ENCODE measurements at places on chromosomes 1 and 21. TPM values are rescaled to one million over a fixed set of nuclear protein-coding genes. Genes with fewer than 3 reads are reported as not detected.

The CNKSR1 gene
- total RNA-seq, result 1.2 TPM

DNA sequence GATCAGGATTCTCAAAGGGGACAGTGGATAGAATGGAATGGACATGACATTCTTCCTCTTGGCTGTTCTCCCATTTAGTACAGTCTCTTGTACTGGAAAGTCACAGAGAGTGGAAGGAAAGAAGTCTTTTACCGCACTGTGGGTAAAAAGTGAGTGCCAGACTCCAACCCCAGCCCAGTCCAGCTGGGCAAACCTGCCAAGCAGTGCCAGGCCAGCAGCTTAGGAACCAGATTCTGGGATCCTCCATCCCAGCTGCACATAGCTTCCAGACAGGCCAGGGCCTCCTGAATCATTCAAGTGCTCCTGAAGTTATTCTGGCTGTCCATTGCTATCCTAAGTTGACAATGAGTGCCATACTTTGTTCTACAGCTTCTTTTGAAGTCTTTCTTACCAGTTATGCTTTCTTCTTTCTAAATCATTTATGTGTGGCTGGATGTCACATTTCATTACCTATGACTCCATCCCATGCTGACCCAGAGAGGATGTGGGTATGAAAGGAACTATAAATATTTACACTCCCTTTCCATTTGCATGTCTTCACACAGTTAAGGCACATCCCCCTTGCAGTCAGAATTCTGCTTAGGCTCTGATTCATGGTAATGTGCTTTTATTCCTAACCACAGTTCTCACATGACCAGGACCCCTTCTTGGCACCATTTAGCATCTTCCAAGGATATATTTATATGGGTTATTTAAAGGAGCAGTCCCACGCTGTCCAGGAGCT, 88.9 kb downstream of the AK5 start:
- no peaks in the 10 kb centered on the region for H3K36me3 ChIP-seq
- no peaks in the 10 kb centered on the region for H3K4me1 ChIP-seq
- no peak overlapping the region for H3K27ac ChIP-seq
- no peaks in the 10 kb centered on the region for H3K27me3 ChIP-seq

The LCE3D gene
- total RNA-seq, result not detected

DNA sequence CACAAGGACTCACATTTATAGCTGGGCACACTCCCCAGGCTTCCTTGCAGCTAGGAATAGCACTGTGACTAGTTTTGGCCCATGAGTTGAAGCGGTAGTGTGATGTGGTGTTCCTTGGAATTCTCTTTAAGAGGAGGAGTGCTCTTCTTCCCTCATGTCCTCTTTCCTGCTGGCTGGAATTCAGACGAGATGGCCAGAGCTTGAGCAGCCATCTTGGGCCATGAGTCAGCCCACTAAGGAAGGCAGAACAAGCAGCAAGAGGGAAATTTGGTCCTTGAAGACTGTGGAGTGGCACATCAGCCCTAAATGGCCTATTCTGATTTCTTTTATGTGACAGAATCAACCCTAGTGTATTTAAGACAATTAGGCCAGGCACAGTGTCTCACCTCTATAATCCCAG, 20.0 kb downstream of the HTR6 start:
- no peak overlapping the region for H3K4me3 ChIP-seq
- no peak overlapping the region for H3K27ac ChIP-seq
- no peaks in the 10 kb centered on the region for H3K27me3 ChIP-seq
- no peaks in the 10 kb centered on the region for H3K36me3 ChIP-seq
- DNase-seq, result no peak

GRCh38 chr1:25896266-25896665, 10.0 kb downstream of the STMN1 start:
- peak overlapping the region; percentile 42 for H3K27ac ChIP-seq
- no peak overlapping the region for H3K4me3 ChIP-seq
- DNase-seq, result peak; percentile 41
- peaks cover 55% of the 10 kb centered on the region for H3K36me3 ChIP-seq
- H3K4me1 ChIP-seq, result peaks cover 35% of the 10 kb centered on the region

The TFF3 gene
- total RNA-seq, result 3.1 TPM

The FNDC10 gene
- 0.62 TPM for total RNA-seq

The WDR64 gene
- total RNA-seq, result 0.04 TPM

DNA sequence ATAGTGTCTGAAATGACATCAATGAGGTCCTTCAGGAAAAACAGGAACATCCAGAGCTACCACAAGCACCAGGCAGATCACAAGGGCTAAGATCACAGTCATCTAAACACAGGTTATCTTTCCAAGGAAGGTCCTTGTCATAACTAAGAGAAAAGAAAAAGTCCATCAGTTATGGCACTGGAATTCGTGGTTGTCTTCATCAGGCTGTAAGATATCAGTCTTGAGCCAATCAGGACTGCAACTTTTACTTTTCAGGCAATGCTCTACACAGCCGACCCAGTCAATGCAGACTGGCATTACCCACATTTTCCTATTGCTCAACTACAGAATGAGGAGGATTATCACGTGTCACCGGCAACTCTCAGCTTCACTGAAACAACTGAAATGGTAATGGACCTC, 26.4 kb downstream of the SORT1 start:
- peak; percentile 57 for DNase-seq
- H3K36me3 ChIP-seq, result peaks cover 8% of the 10 kb centered on the region
- H3K27ac ChIP-seq, result no peak overlapping the region
- H3K4me3 ChIP-seq, result no peak overlapping the region
- H3K4me1 ChIP-seq, result peaks cover 9% of the 10 kb centered on the region
- no peaks in the 10 kb centered on the region for H3K27me3 ChIP-seq

DNA sequence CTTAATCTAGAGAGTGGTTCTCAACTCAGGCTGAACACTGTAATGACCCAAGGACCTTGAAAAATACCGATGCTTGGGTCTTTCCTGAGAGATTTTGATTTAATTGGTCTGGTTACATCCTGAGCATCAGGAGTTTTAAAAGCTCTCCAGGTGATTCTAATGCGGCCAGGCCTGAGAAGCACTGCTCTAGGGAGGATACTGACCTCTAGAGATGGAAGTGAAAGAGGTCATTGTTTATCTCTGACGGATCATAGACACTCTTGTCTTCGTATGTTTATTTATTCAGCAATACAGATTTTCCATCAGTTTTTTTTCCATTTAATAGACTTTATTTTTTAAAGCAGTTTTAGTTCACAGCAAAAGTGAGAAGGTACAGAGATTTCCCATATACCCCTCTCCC, 54.5 kb upstream of the IGSF5 start:
- no peak overlapping the region for H3K27ac ChIP-seq
- H3K36me3 ChIP-seq, result no peaks in the 10 kb centered on the region
- no peak for DNase-seq
- no peaks in the 10 kb centered on the region for H3K4me1 ChIP-seq
- H3K4me3 ChIP-seq, result no peak overlapping the region

DNA sequence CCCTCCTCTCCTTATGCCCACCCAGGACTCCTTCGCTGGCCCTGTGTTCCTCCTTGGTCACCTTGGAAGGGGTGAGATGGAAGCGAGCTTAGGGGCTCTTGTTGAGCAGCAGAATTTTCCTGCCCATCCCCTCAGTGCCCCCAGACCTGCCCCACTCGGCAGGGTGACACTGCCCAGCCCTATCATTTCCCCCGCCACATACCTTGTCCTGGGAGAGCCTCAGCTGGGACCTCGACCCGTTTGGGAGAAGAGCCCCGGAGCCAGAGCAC, 1.4 kb upstream of the FNDC5 start:
- peaks cover 47% of the 10 kb centered on the region for H3K4me1 ChIP-seq
- H3K36me3 ChIP-seq, result peaks cover 24% of the 10 kb centered on the region
- DNase-seq, result no peak
- H3K4me3 ChIP-seq, result peak overlapping the region; percentile 73

The LDLRAD1 gene
- total RNA-seq, result not detected

DNA sequence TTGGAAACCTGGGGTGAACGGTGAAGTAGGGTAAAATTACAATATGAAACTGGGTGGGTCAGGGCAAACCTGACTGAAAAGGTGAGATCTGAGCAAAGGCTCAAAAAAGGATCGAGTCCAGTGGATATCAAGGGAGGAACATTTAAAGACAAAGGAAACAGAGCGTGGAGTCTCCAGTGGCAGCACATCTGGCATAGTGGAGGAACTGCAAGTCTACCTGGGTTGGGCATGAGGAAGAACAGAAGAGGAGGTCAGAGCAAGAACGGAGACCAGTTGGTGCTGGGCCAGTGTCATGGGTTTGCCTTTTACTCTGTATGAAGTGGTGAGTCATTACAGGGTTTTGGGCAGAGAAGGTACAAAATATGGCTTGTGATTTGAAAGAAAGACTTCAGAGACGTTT, 163.7 kb downstream of the NTPCR start:
- H3K36me3 ChIP-seq, result no peaks in the 10 kb centered on the region
- H3K4me1 ChIP-seq, result peaks cover 12% of the 10 kb centered on the region
- no peak overlapping the region for H3K27ac ChIP-seq
- no peak overlapping the region for H3K4me3 ChIP-seq

- no peak overlapping the region for H3K4me3 ChIP-seq
- H3K4me1 ChIP-seq, result peaks cover 59% of the 10 kb centered on the region
- H3K27me3 ChIP-seq, result no peaks in the 10 kb centered on the region
- DNase-seq, result no peak
- no peaks in the 10 kb centered on the region for H3K36me3 ChIP-seq
Observed at GRCh38 chr1:41521766-41522165, 37.3 kb upstream of the EDN2 start.

DNA sequence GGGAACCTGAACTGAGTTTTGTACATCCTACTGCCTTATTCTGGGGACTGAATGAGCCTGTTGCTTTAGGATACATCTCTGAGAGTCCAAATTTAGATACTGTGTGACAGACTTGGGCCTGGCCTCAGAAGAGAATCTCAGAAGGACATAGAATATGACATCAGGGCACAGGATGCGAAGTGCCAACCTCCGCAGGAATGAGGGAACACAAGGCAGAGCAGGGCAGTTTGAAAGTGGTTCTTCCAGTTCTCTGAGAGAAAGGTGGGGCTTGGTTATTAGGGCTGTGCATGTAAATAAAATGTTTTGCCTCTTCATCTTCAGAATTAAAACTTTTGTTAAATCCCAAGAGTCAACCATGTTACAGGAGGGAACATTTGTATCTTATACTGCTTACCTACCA, 23.1 kb downstream of the TRAF5 start:
- peaks cover 15% of the 10 kb centered on the region for H3K36me3 ChIP-seq
- H3K4me3 ChIP-seq, result no peak overlapping the region
- no peaks in the 10 kb centered on the region for H3K27me3 ChIP-seq
- no peak overlapping the region for H3K27ac ChIP-seq
- no peak for DNase-seq
